HepG2 (cell line): ENCODE measurements at places on chromosomes 1 and 21. TPM values are rescaled to one million over a fixed set of nuclear protein-coding genes. Genes with fewer than 3 reads are reported as not detected.

The RNASEL gene
- total RNA-seq = 0.13 and 0.20 TPM in 2 replicates

The CFAP107 gene
- not detected in 2 replicates for total RNA-seq

GRCh38 chr1:230268371-230269170 is 157.6 kb downstream of the PGBD5 start:
- peak; percentile 56 for DNase-seq

DNA sequence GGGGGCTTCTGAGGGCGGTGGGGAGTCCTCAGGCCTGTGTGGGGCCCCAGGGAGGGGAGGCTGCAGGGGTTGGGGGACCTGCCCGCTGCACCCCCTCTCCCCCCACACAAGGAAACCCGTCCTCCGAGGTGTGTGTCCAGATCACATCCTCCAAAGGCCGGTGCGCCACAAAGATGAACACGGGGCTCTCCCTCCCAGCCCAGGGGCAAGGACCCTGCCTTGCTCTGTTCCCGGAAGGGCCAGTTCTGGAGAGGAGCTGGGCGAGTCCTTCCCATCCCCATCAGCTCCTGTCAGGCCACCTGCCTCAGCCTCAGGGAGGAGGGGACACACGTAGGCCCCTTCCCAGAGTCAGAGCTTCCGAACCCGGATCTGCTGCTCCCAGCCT is 2.5 kb upstream of the TTLL10 start:
- DNase-seq = no peak
